ENCODE measurements at places on chromosomes 13 and 19.

- no peak for DNase-seq
Measured at GRCh38 chr19:32870981-32871451, 1.4 kb upstream of the SLC7A9 start.

- DNase-seq, result no peak
Measured at GRCh38 chr19:8336072-8336569, 6.9 kb downstream of the KANK3 start.

GRCh38 chr19:48728911-48729664, 9.6 kb upstream of the MAMSTR start:
- no peak for DNase-seq

- no peak for DNase-seq
Measured at GRCh38 chr13:73715114-73715910, 418.9 kb downstream of the KLF12 start.

Data from amniotic epithelial cell (primary cell).